Neural progenitor cell (in vitro differentiated cells): ENCODE measurements at places on chromosomes 5 and 9.

DNA sequence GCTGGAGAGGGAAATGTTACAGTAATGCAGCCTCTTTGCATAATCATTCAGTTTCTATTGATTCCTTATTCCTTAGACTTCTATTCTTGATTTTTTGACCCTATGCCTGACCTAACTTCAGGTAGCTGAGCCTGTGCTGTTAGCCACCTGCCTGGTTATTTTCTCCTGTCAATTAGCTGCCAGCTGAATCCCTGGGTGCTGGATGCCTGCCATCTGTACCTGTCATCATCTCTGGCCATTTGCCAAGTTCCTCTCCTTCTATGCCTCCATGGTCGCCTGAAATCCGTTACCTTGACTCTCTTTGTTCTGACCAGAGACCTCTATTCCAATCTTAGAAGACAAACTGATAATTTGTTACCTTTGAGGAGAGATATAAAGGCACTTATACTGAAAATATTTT is 178.3 kb downstream of the CAVIN4 start:
- DNase-seq = no peak
- H3K27ac ChIP-seq = no peak overlapping the region
- H3K4me3 ChIP-seq = no peak overlapping the region
- no peaks in the 10 kb centered on the region for H3K27me3 ChIP-seq

DNA sequence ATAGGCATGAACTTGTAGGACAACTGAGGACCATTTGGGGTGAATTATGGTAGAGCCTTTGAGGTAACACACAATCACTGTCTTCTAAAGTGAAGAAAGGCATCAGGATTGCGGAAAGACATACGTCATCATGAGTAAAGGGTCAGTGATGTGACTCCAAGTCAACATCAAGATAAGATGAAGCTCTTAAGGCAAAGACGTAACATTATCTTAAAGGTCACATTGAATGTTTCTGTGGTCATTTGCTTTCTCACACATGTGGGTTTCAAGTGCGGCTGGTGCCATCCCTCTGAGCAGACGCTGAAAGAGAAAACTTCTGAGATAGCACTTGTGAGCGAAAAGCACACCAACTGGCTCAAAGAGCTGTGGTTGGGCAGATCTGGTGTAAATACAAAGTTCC is 63.3 kb upstream of the GRAMD2B start:
- no peak overlapping the region for H3K27ac ChIP-seq
- no peak overlapping the region for H3K4me3 ChIP-seq
- no peaks in the 10 kb centered on the region for H3K4me1 ChIP-seq
- H3K36me3 ChIP-seq = no peaks in the 10 kb centered on the region
- no peak for DNase-seq
- no peaks in the 10 kb centered on the region for H3K27me3 ChIP-seq

- H3K4me1 ChIP-seq = no peaks in the 10 kb centered on the region
- no peak for DNase-seq
These were observed 31.3 kb downstream of the ANKHD1 start for GRCh38 chr5:140432916-140433315.

DNA sequence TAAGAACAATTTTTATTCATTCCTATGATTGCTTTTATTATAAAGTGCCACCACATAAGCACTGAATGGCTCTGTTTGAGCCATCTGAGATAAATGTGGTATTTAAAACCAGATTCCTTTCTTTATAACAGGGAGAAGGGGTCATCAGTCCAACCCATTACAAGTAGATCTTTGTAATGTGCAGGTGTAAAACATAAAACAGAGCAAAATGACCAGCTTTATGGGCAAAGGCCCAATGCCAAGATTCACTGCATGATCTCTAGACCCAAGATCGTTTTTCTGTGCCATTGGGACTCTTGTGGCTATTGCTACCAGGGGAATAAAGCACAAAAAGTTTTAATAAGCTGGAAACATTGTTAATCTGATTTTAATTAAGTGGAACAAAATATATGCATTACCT is 469.9 kb downstream of the PRR16 start:
- H3K4me3 ChIP-seq = no peak overlapping the region
- no peaks in the 10 kb centered on the region for H3K4me1 ChIP-seq
- H3K27me3 ChIP-seq = no peaks in the 10 kb centered on the region
- no peak overlapping the region for H3K27ac ChIP-seq
- H3K36me3 ChIP-seq = no peaks in the 10 kb centered on the region
- no peak for DNase-seq

GRCh38 chr5:43034591-43034968 is 5.5 kb downstream of the ANXA2R start:
- H3K27ac ChIP-seq = no peak overlapping the region
- H3K4me3 ChIP-seq = no peak overlapping the region
- DNase-seq = peak; percentile 20

GRCh38 chr5:126610160-126610559 is 9.4 kb downstream of the PHAX start:
- no peaks in the 10 kb centered on the region for H3K4me1 ChIP-seq
- no peak overlapping the region for H3K27ac ChIP-seq
- no peak overlapping the region for H3K4me3 ChIP-seq
- DNase-seq = no peak
- no peaks in the 10 kb centered on the region for H3K27me3 ChIP-seq

DNA sequence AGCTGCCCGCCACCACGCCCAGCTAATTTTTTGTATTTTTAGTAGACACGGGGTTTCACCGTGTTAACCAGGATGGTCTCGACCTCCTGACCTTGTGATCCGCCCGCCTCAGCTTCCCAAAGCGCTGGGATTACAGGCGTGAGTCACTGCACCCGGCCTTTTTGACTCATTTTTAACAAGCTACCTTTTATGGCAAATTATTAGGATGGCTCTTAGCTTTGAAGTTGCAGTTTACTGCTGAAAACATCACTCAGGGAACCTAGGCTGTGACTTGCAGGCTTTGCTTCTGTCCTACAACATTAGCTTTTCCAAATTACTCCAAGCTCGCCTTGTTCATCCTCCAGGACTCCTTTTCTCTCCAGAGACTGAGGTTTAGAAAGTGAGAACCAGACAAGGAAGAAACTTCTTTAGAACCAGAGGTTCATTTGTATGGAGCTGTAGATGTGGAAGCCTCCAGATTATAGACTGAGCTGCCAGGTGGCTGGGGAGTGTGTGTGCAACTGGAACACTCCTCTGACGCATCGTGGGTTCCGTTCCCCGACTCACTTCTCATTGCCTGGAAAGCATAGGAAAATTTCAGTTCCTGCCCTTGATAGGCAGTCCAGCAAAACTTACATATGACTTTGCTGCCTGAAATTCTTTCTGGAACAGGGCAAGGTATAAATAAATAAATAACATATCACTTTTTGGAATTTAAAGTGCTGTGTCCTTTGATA is 23.8 kb upstream of the SPTAN1 start:
- H3K27ac ChIP-seq = no peak overlapping the region
- DNase-seq = no peak
- peaks cover 2% of the 10 kb centered on the region for H3K4me1 ChIP-seq
- no peaks in the 10 kb centered on the region for H3K27me3 ChIP-seq

GRCh38 chr9:78613006-78613405 is 316.1 kb downstream of the PSAT1 start:
- no peak overlapping the region for H3K4me3 ChIP-seq
- no peak overlapping the region for H3K27ac ChIP-seq
- DNase-seq = no peak
- H3K4me1 ChIP-seq = peaks cover 20% of the 10 kb centered on the region

DNA sequence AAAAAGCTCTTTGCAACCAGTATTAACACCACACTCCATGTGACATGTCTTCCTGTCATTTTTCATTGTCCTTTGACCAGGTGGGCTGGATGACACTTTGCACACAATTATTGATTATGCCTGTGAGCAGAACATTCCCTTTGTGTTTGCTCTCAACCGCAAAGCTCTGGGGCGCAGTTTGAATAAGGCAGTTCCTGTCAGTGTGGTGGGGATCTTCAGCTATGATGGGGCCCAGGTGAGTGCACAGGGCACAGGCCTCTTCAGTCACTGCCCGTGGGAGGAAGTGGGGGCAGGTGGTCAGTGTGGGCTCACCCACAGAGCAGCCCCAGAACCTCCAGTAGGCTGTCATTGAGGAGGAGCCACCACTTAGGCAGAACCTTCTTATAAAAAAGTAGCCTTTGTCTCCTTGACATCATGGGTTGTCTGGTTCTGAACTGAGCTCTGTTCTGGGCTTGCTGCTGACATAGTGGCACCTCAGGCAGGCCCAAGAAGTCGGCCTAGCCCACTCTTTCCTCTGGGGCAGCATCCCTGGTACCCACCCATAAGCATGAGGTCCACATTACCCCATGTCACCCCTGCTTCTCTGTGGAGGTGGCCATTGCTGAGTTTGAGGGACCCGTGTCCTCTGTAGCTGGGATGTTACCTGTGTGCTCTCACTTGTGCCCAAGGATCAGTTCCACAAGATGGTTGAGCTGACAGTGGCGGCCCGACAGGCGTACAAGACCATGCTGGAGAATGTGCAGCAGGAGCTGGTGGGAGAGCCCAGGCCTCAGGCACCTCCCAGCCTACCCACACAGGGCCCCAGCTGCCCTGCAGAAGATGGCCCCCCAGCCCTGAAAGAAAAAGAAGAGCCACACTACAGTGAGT is 39.3 kb downstream of the SECISBP2 start:
- peaks cover 17% of the 10 kb centered on the region for H3K4me1 ChIP-seq
- no peak overlapping the region for H3K27ac ChIP-seq
- no peak for DNase-seq
- peaks cover 2% of the 10 kb centered on the region for H3K36me3 ChIP-seq

DNA sequence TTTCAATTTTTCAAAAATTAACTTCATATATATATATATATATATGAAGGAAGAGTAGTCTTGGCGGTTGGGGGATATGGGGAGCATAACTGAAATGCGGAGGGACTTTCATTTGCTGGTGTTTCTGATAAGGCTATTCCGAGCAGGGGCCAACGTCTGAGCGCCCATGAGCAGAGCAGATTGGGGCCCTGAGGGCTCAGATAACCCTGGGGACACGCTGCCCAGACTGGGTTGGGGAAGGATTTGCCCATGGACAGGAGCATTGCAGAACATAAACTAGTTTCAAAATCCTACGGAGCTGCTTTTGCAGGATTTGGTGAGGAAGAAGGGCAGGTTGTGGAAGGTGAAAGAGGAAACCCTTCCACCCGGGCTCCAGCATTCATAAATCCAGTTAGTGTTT is 240.2 kb downstream of the IRX1 start:
- H3K27me3 ChIP-seq = no peaks in the 10 kb centered on the region
- no peaks in the 10 kb centered on the region for H3K36me3 ChIP-seq
- no peak for DNase-seq
- no peak overlapping the region for H3K27ac ChIP-seq

DNA sequence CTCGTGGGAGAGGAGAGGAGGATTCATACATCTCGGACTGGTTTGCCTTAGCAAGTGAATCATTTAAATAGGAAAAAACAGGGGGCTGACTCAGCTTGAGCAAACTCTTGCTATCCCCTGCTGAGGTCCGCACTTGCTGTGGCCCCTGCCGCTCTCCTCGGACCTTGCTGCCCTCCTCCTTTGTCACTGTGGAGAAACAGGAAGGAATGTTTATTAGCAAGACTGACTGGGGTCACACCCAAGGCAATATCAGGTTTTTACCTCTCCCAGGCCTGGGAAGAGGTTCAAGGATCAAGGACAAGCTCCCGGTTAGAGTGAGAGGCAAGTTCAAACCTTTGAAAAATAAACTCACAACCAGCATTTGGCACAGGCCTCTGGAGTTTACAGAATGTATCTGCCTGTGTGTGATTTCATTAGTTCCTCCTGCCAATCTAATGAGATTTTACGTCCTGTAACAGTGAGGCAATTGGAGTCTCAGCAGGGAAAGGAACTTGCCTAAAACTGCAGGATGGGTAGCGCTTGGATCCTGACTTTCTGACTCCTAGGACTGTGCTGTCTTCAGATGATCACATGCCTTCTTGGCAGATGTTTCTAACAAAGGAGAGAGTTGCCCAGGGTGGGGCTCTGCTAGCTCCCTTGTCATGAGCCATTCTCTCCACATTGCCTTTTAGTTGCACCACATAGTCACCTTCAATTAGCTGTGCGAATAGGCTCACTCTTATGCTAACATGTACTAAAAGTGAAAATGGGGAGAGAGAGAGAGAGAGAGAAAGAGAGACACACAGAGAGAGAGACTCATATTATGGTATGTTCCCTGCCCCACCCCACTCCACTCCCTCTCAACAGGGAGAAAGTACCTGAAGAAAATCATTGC is 108.6 kb upstream of the CDKN2B start:
- H3K27ac ChIP-seq = no peak overlapping the region
- peaks cover 3% of the 10 kb centered on the region for H3K4me1 ChIP-seq
- H3K4me3 ChIP-seq = no peak overlapping the region
- no peaks in the 10 kb centered on the region for H3K36me3 ChIP-seq
- DNase-seq = no peak

DNA sequence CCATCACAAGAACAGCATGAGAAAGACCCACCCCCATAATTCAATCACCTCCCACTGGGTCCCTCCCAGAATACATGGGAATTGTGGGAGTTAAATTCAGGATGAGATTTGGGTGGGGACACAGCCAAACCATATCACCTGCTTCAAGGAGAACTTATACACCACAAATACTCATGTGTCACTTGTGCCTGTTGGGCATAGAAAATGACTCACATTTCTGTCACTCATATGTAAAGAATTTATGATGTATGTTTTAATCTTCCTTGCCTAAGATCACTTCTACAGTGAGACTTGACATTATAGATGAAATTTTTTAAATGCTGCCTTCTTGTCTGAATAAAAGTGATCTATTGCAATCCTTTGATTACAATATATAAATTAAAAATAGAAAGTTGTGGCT is 23.0 kb upstream of the PRDM6 start:
- no peaks in the 10 kb centered on the region for H3K4me1 ChIP-seq
- no peak for DNase-seq
- H3K27ac ChIP-seq = no peak overlapping the region
- no peaks in the 10 kb centered on the region for H3K36me3 ChIP-seq
- no peaks in the 10 kb centered on the region for H3K27me3 ChIP-seq
- H3K4me3 ChIP-seq = no peak overlapping the region

DNA sequence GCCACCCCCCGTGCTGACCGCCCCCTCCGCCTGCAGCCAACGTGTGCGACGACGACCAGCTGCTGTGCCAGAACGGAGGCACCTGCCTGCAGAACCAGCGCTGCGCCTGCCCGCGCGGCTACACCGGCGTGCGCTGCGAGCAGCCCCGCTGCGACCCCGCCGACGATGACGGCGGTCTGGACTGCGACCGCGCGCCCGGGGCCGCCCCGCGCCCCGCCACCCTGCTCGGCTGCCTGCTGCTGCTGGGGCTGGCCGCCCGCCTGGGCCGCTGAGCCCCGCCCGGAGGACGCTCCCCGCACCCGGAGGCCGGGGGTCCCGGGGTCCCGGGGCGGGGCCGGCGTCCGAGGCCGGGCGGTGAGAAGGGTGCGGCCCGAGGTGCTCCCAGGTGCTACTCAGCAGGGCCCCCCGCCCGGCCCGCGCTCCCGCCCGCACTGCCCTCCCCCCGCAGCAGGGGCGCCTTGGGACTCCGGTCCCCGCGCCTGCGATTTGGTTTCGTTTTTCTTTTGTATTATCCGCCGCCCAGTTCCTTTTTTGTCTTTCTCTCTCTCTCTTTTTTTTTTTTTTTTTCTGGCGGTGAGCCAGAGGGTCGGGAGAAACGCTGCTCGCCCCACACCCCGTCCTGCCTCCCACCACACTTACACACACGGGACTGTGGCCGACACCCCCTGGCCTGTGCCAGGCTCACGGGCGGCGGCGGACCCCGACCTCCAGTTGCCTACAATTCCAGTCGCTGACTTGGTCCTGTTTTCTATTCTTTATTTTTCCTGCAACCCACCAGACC is 80.2 kb downstream of the NTNG2 start:
- H3K4me3 ChIP-seq = peak overlapping the region; percentile 70
- DNase-seq = peak; percentile 61
- no peak overlapping the region for H3K27ac ChIP-seq
- peaks cover 24% of the 10 kb centered on the region for H3K4me1 ChIP-seq
